Esophagus squamous epithelium (tissue), 5 donors: ENCODE measurements at places on chromosomes 1 and 21.

GRCh38 chr1:111030590-111030989 is 66.9 kb upstream of the LRIF1 start:
- DNase-seq = no peak

DNA sequence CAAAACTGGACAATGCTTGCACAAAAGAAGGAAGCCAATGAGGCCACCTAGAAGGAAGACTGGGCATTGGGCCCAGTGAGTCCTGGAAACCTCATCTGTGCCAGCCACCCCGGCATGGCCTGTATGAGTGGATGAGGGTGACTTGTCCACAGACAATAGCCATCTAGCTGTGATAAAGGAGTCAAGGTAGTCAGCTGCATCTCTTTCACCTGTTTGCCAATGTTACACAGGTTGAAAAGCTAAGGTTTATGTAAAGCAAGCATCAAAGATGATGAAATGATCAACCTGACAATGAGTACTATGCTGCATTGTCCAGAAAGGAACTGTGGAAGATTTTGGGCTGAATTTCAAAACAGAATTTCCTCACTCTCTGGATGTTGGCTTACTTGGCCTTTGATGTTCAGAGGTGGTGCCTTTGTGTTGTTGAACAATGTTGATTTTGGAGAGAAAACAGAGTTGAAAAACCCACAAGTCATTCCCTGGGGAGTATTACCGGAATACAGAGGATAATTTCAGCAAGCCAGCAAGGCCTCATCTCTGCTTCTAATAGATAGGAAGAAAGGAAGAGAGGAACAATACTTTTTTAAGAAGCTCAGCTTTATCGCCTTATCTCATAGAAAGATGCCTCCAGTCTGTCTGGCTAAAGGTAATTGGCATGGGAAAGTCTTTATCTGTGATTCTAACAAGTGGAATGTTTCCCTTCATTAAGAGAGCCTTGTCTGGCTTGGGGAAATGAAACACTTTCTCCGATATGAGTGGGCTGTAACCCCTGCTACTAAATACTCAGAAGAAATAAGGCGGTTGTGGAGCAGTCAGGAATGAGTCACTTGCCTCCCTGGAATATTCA is 11.4 kb upstream of the SELE start:
- DNase-seq = no peak

DNA sequence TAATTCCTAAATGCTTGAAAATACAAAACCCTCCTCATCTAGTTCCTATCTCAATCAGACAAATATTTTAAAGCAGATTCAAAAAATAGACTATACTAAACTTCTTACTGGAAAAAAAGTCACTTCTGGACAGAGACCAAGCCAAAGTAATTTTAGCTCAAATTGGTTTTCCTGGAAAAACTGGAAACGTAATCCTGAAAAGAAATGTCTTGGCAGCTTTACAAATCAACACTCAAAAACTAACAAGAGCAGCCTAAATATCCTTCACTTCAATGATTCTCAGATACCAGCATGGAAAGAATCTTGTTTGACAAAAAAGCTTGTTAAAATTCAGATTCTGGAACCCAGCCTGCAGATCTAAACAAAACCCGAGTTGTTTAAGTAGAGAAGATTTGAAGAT is 9.1 kb upstream of the GPR88 start:
- DNase-seq = no peak

DNA sequence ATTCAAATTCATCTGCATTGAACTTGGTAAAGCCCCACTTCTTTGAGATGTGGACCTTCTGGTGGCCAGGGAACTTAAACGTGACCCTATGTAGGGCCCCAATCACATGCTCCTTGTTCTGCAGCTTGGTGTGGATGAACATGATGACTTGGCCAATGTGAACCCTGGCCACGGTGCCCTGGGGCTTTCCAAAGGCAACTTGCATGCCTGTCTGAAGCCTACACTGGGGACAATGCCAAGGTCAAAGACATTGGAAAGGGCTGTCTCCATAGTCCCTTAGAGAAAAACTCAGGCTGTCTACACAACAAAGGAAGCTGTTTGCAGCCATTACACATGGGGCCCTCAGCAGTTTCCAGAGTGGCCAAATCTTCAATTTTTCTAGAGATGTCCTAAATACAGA is 8.9 kb upstream of the VPS13D start:
- DNase-seq = no peak

GRCh38 chr1:67835663-67836452 is 2.6 kb upstream of the GNG12 start:
- no peak for DNase-seq

- no peak for DNase-seq
Observed at GRCh38 chr1:160656737-160657136, 9.9 kb upstream of the SLAMF1 start.
